Endothelial cell (in vitro differentiated cells): ENCODE measurements at places on chromosomes 4 and X. TPM values are rescaled to one million over a fixed set of nuclear protein-coding genes. Genes with fewer than 3 reads are reported as not detected.

WAS gene
- total RNA-seq, result 2.7 TPM

ZRSR2 gene
- 8.4 TPM for total RNA-seq

NPY2R gene
- 3.6 TPM for total RNA-seq

TRIM61 gene
- 1.8 TPM for total RNA-seq

ALPK1 gene
- 4.1 TPM for total RNA-seq

ADGRL3 gene
- total RNA-seq, result 44.8 TPM

MSL3 gene
- total RNA-seq, result 55.0 TPM

SASH3 gene
- not detected for total RNA-seq

ANK2 gene
- 47.2 TPM for total RNA-seq

TEX11 gene
- total RNA-seq, result not detected

RGN gene
- 0.54 TPM for total RNA-seq

MAOB gene
- total RNA-seq, result 0.10 TPM

ARHGEF38 gene
- total RNA-seq, result not detected

SERPINA7 gene
- not detected for total RNA-seq

CNGA1 gene
- total RNA-seq, result not detected

FGA gene
- total RNA-seq, result not detected

TBX22 gene
- total RNA-seq, result 0.36 TPM

NLRP2B gene
- total RNA-seq, result not detected

SLC16A2 gene
- 32.4 TPM for total RNA-seq

STATH gene
- total RNA-seq, result not detected

RIBC1 gene
- 0.97 TPM for total RNA-seq

ZNF711 gene
- 21.2 TPM for total RNA-seq

DAPP1 gene
- total RNA-seq, result not detected

RNF4 gene
- total RNA-seq, result 65.0 TPM

AFM gene
- total RNA-seq, result 0.64 TPM

HPGDS gene
- total RNA-seq, result 0.33 TPM

MTMR8 gene
- total RNA-seq, result 3.4 TPM

CCDC120 gene
- 22.5 TPM for total RNA-seq

SYP gene
- total RNA-seq, result 1.8 TPM

DGKK gene
- 0.49 TPM for total RNA-seq

NLGN4X gene
- 51.3 TPM for total RNA-seq

HELT gene
- total RNA-seq, result not detected

CITED1 gene
- total RNA-seq, result 3.2 TPM

UGT2B17 gene
- not detected for total RNA-seq

COX18 gene
- total RNA-seq, result 14.4 TPM
